NCI-H187 treated with DMSO at 0.1 percent for 48 hours (cell line): ENCODE measurements at places on chromosomes 3 and 15.

- no peak for DNase-seq
These were observed 14.3 kb downstream of the SLC28A1 start for GRCh38 chr15:84898761-84899160.

GRCh38 chr15:70017801-70018200, 79.9 kb downstream of the TLE3 start:
- no peak for DNase-seq

DNA sequence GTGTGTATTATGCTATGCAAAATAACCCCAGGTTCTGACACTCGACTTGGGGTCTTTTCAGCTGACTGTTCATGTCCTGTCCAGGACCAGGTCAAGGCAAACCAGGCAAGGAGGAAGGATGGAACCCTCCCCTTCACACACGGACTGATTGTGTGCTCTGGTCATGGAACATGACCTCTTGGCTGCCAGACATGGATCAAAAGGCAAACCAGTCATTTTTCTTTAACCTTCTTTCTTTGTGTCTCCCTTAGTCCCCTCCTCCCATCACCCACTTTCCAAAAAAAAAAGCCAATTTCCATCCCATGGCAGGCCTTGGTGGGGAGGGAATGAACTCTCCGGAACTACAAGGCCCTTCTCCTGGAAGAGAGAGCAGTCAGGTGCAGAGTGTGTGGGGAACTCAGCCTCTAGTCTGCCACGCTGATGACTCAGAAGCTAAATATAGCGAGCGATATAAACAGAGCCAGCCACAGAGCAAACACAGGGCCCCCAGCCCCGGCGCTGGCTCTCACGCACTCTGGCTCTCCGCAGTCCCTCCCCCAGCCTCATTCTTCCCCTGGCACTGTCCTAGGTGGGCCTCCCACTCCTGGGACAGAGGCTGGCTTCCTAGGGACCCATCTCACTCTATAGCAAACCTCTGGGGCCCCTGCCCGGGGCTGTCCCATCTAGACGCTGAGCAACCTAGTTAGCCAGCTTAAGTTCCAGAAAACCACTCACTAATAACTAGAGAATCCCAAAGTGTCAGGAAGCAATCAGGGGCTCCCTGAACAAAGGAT, 10.0 kb downstream of the BMF start:
- DNase-seq, result peak; percentile 54

DNA sequence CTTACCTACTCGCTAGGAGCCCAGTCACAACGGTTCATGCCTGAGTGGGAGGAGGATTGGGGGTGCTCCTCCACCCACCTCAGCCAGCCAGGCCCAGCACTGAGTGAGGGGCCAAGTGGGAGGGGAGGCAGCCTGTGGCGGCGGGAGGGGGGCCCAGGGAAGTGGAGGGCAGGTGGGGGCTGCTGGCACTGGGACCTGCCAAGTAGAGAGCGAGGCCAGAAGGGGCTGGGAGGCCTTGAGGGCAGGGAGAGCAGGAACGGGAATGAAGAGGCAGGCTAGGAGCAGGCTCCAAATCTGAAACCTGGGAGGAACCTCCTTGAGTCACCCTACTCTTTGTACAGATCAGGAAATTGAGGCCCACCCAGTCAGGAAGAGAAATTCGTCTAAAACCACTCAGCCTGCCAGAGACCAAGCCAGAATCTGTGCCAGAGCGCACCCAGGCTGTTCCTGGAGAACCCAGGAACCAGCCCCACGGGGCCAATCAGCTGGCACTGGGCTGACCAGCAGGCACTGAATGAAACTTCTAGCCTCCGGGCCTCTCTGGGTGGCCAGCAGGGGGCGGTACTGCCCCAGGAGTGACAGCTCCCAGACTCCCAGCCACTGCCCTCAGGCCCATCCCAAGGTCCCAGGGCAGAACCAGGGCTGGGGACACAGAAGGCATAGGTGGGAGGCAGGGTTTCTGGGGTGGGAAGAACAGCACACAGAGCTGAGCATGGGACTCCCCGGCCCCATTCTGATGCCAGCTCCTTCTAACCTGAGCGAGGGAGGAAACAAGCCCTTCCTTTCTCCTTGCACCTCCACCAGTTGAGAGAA, 14.8 kb upstream of the CYP11A1 start:
- DNase-seq, result no peak

DNA sequence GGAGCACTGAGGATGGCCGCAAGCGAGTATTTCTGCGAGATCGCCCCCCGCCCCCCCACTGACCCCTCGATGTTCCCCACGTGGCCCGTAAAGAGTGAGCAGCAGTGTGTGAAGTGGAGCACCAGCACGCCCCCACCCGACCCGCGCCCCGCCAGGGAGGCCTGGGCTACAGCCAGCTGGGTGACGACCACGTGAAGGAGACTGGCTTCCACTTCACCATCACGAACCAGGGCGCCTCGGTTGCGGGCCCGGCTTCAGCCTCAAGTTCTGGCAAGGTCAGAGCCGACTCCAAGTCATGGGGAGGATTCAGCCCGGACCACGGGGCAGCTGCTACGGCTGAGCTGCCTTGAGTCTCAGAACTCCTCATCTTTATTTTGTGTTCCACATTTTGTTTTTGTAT, 2.4 kb upstream of the RNU5B-1 start:
- DNase-seq, result no peak

DNA sequence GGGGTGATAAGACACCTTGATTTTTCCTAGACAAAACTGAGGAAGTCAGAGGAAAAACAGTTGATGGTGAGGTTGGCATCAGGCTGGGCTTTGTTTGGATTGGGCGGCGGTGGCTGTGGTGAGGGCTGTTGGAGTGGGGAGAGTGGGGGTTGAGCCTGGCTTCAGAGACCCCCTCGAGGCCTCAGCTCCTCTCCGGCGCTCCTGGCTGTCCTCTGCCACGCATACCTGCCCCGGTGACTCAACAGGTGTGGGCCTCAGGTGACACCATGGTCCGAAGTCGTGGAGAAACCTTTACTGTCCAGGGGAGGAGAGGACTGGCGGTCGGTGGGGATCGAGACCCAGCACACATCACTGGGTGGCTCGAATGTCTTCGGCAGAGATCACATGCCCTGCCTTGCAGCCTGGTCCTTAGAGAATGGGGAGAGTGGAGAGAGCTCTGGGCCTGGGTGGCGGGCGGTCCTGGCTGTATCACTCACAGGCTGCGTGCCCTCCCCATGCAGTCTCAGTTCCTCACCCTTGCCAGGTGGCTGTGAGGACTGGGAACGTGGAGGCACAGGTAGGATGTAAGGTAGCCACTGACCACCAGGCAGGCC, 2.6 kb downstream of the APBA2 start:
- no peak for DNase-seq

GRCh38 chr3:127632035-127632820, 3.2 kb downstream of the PODXL2 start:
- no peak for DNase-seq

DNA sequence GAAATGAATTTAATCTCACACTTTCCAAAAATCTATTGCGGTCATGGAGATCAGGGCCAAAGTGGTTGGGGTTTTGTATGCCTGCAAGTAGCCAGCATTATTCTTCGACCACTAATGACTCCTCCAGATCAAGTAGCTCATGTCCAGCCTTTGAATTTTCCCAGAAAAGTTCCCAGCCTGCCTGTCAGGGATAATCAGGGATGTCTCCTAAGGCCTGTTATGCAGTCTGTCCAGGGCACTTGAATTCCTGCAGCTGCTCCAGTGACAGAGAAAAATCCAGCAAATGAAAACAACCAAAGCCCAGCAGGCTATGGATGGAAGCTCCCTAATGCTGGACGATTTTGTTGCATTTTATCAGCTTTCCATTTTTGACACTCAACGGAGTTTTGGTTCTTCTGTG, 215.4 kb downstream of the ADAMTSL3 start:
- no peak for DNase-seq

GRCh38 chr3:151412989-151413388, 28.4 kb upstream of the P2RY12 start:
- DNase-seq, result no peak

GRCh38 chr3:132381348-132381944, 35.9 kb upstream of the DNAJC13 start:
- DNase-seq, result no peak

DNA sequence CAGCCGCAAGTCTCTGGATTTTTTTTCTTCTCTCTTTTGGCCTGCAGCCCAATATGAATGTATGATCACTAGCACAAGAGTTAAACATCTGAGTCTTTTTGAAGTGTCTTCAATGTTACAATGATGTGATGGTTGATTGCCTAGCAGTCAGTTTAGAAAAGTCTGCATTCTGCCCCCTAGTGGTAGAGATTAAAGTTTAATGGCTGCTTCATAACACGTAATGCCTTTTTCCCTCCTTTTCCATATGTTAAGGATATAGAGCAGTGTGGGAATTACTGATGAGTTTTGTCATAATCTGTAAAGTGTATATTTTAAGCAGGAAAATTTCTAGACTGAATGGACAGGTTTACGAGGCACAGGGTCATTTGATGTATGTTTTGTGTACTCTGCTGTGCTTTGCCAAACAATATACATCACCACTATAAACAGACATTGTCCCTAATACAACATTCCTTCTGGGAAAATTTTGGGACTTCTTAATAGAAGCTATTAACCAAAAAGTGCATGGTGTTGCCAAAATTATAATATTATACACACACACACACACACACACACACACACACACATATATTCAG, 1038.5 kb upstream of the NR2F2 start:
- peak; percentile 7 for DNase-seq

- no peak for DNase-seq
These were observed 2.1 kb downstream of the ITGA11 start for GRCh38 chr15:68429691-68430470.

GRCh38 chr3:39249453-39250115, 30.3 kb downstream of the CX3CR1 start:
- no peak for DNase-seq

DNA sequence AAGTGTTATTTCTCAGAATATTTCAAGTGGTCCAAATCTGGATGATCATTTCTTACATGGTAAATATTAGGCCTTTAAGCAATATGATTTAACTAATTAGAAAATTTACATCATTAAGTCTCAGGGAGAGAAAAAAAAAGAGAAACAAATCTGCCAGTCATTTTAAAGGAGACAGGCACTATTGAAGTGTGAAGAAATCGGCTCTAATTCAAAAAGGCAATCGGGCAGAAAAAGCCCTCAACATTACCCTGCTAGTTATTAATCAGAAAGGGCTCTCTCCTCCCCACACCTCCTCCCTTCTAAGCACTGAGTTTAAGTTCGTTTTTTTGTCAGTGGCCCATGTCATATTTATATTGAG, 215.9 kb downstream of the MEIS2 start:
- DNase-seq, result no peak

- DNase-seq, result peak; percentile 95
These were observed at the start of gene COX17 for GRCh38 chr3:119676771-119677640. Gene COX17 (minus strand): TSS chr3:119677406. CDS start chr3:119677310, 96 bp downstream.

GRCh38 chr3:2870724-2871333, 239.3 kb downstream of the IL5RA start:
- DNase-seq, result no peak

DNA sequence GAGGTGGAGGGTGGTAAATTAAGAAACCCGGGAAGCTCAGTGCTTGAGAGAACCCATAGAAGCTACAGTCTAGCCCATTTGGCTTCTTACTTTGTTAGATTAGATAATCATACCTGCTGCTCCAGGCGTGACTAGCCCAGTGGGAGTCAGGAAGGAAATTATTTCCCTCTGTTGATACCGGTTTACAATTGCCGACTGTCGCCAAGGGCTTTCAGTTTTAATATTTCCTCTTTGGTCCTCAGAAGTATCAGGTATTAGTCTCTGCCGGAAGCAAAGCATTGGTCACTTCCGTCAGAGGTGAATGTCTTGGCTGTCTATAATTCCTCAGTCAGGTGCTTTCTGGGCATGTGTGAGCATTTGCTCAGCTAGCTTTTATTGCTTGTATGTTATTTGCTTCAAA, 75.2 kb downstream of the LPP start:
- no peak for DNase-seq

GRCh38 chr15:67072958-67073357, 7.6 kb downstream of the SMAD3 start:
- DNase-seq, result no peak

- DNase-seq, result no peak
These were observed 228.9 kb upstream of the PRICKLE2 start for GRCh38 chr3:64454179-64454578.

GRCh38 chr3:9862391-9863057, 17.5 kb downstream of the CIDEC start:
- DNase-seq, result no peak

GRCh38 chr3:18666655-18667054, 241.5 kb upstream of the SATB1 start:
- DNase-seq, result no peak

GRCh38 chr15:47987461-47987860, 133.3 kb upstream of the SLC24A5 start:
- no peak for DNase-seq

GRCh38 chr15:42549032-42549491, 424 bp downstream of the HAUS2 start:
- DNase-seq, result no peak

- DNase-seq, result no peak
These were observed 325.0 kb upstream of the CFAP20DC start for GRCh38 chr3:59374818-59375211.

- no peak for DNase-seq
These were observed at the start of gene PRTG for GRCh38 chr15:55742927-55743728. Gene PRTG (minus strand): TSS chr15:55743152. CDS start chr15:55742931, 221 bp downstream.

DNA sequence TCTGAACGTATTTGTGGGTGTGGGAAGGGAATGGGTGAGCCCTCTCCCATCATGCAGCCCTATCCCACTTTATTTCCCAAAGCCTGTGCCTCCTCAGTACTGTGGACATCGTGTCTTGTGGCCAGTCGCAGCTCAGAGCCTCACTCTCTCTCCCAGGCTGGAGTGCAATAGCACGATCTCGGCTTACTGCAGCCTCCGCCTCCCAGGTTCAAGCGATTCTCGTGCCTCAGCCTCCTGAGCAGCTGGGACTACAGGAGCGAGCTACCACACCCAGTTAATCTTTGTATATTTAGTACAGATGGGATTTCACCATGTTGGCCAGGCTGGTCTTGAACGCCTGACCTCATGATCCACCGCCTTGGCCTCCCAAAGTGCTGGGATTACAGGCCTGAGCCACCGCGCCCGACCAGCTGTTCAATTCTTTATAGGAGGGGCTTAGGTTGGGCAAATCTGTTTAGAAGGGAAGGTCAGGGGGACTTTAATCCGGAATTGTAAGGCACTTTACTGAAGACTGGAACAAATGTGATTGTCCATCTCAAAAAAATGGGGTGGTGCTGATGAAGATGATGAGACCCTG, 42.7 kb upstream of the BDH1 start:
- DNase-seq, result no peak

- no peak for DNase-seq
These were observed 15.2 kb downstream of the LDHAL6B start for GRCh38 chr15:59221511-59222505.

GRCh38 chr15:65752151-65752700, 39.9 kb downstream of the DENND4A start:
- no peak for DNase-seq

GRCh38 chr3:172216911-172217310, 177.5 kb downstream of the FNDC3B start:
- no peak for DNase-seq

DNA sequence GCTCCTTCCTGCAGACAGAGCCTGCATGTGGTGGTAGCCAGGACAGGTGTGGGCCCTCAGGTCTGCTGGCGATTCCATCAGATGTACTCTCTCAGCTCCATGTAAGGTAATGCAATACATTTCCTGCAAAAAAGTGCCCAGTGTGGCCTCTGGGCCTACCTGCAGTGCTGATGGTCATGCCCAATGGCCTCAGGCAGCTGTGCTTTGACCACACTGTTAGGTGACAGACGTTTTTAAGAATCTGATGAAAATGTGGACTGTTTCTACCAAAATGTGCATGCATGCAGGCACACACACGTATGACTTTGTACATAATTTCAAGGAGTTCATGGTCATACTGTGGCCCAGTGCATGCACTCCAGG, 152.9 kb downstream of the RAB11A start:
- no peak for DNase-seq

GRCh38 chr3:20074226-20075063, 34.2 kb downstream of the KAT2B start:
- DNase-seq, result no peak
